CD4-positive, alpha-beta T cell (primary cell): ENCODE measurements at places on chromosomes 7 and 10. TPM values are rescaled to one million over a fixed set of nuclear protein-coding genes. Genes with fewer than 3 reads are reported as not detected.
A peak's percentile ranks its signal among the peaks of the same experiment; 100 is the strongest.

GRCh38 chr10:76041551-76041950, 610.1 kb downstream of the LRMDA start:
- no peak overlapping the region for H3K4me3 ChIP-seq
- no peaks in the 10 kb centered on the region for H3K27me3 ChIP-seq
- H3K27ac ChIP-seq, result no peak overlapping the region
- DNase-seq, result no peak
- H3K36me3 ChIP-seq, result no peaks in the 10 kb centered on the region
- no peaks in the 10 kb centered on the region for H3K4me1 ChIP-seq

- no peak overlapping the region for H3K27ac ChIP-seq
- H3K36me3 ChIP-seq, result no peaks in the 10 kb centered on the region
- no peaks in the 10 kb centered on the region for H3K27me3 ChIP-seq
- H3K4me1 ChIP-seq, result no peaks in the 10 kb centered on the region
- H3K4me3 ChIP-seq, result no peak overlapping the region
Observed at GRCh38 chr10:7855205-7855604, 36.9 kb downstream of the TAF3 start.

GRCh38 chr7:86598311-86598710, 45.4 kb upstream of the GRM3 start:
- H3K27me3 ChIP-seq, result no peaks in the 10 kb centered on the region
- no peak for DNase-seq
- H3K4me1 ChIP-seq, result no peaks in the 10 kb centered on the region
- no peak overlapping the region for H3K4me3 ChIP-seq
- H3K36me3 ChIP-seq, result no peaks in the 10 kb centered on the region

DNA sequence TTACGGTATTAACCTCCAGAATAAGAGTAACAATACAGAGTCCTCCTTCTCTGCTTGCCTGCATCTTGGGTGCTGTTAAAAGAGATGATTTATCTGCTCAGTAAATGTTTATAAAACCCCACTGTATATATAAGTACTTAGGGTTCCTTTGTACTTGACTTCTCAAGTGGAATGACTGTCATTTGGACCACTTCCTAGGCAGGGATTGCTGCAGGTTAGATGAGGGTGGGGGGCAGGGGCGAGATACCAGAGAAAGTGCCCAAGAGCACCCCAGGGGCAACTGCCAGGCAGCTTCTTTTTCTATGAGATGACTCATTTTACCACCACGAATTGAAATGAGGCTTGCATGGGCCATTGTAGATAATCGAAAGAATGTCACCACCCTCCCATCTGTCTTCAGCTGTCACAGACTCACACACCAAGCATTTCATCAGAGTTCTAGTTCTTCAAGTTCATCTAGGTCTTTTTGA, 421.9 kb upstream of the GALNT17 start:
- no peak overlapping the region for H3K27ac ChIP-seq
- no peaks in the 10 kb centered on the region for H3K36me3 ChIP-seq
- H3K4me3 ChIP-seq, result no peak overlapping the region
- H3K27me3 ChIP-seq, result no peaks in the 10 kb centered on the region
- no peak for DNase-seq

- no peak for DNase-seq
- no peaks in the 10 kb centered on the region for H3K27me3 ChIP-seq
- H3K36me3 ChIP-seq, result no peaks in the 10 kb centered on the region
- no peak overlapping the region for H3K4me3 ChIP-seq
- no peaks in the 10 kb centered on the region for H3K4me1 ChIP-seq
- H3K27ac ChIP-seq, result no peak overlapping the region
Observed at GRCh38 chr10:126500866-126501265, 112.6 kb upstream of the ADAM12 start.

DNA sequence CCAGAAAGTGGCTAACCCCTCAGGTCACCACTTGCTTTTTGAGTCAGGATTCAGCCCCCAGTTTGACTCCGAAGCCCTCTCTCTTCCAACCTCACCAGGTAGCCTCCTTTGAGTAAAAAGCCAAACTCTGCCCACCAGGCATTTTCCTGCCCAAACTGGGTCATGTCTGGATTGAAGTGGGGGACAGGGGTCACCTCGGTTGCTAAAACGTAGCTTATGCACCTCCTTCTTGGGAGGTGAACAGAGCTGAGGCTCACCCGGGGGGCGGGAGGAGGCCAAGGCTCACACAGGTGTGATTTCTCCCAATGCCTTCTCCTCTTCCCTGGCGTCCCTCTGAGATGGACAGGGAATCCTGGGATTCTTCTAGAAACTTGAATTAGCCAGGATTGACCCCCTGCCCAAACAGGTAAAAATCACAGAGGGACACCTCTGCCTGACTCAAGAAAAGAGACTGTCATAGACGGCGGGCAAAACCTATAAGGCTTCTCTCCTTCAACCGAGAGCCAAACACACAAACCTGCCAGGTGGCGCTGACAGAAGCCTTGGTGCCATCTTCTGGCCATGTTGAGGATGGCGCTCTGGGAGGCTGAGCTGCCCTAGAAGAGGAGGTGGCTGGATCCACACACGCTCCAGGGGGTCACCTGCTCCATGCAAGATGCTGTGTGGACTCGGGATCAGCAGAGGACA, 51.6 kb downstream of the PRLHR start:
- H3K27me3 ChIP-seq, result peaks cover 47% of the 10 kb centered on the region
- H3K4me1 ChIP-seq, result no peaks in the 10 kb centered on the region
- peak; percentile 31 for DNase-seq
- no peak overlapping the region for H3K4me3 ChIP-seq
- H3K27ac ChIP-seq, result no peak overlapping the region
- no peaks in the 10 kb centered on the region for H3K36me3 ChIP-seq

Gene ZPBP
- total RNA-seq, result not detected

Gene IKZF1
- total RNA-seq, result 297 TPM

Gene ACBD7
- total RNA-seq, result 0.47 TPM

Gene WNT16
- not detected for total RNA-seq

Gene AKR1D1
- not detected for total RNA-seq

- peak; percentile 31 for DNase-seq
- no peaks in the 10 kb centered on the region for H3K27me3 ChIP-seq
- H3K36me3 ChIP-seq, result no peaks in the 10 kb centered on the region
Observed at GRCh38 chr10:33143160-33143728, 185.2 kb upstream of the ITGB1 start.

- no peak overlapping the region for H3K27ac ChIP-seq
- no peak for DNase-seq
- no peak overlapping the region for H3K4me3 ChIP-seq
- H3K4me1 ChIP-seq, result no peaks in the 10 kb centered on the region
- no peaks in the 10 kb centered on the region for H3K36me3 ChIP-seq
- H3K27me3 ChIP-seq, result no peaks in the 10 kb centered on the region
Observed at GRCh38 chr10:91349381-91349780, 60.8 kb upstream of the HECTD2 start.

- H3K27me3 ChIP-seq, result no peaks in the 10 kb centered on the region
- H3K4me1 ChIP-seq, result no peaks in the 10 kb centered on the region
- H3K4me3 ChIP-seq, result no peak overlapping the region
- no peak for DNase-seq
- H3K36me3 ChIP-seq, result no peaks in the 10 kb centered on the region
- H3K27ac ChIP-seq, result no peak overlapping the region
Observed at GRCh38 chr10:130215931-130216231, 79.7 kb downstream of the GLRX3 start.

DNA sequence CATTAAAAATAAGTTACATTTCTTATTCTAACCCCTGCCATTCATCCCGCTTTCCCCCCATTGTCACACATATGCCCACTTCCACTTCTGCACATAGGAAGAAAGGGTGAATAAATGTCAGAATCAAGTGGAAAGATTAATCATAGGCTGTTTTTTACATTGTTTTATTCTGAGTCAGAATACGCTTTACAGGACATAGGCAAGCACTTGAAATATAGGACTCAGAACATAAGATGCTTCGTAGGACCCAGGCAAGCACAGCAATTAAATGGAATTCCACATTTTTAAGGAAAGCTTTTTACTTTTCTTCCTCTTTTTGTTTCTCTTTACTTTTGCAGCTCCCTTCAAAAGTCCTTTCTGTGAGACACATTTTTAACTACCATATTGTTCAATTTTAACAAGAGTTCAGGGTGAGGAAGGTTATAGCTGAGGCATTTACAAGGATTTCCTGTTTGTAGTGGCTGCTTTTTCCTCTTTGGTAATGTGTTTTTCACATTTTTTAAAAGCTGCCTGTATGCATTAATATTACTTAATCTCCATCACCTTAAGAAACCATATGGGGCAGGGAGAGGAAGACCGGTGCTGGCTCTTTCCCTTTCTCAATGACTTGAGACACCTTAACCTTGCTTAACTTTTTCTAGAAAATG, 130.0 kb downstream of the TES start:
- no peak overlapping the region for H3K4me3 ChIP-seq
- H3K36me3 ChIP-seq, result no peaks in the 10 kb centered on the region
- no peak overlapping the region for H3K27ac ChIP-seq
- no peaks in the 10 kb centered on the region for H3K27me3 ChIP-seq

DNA sequence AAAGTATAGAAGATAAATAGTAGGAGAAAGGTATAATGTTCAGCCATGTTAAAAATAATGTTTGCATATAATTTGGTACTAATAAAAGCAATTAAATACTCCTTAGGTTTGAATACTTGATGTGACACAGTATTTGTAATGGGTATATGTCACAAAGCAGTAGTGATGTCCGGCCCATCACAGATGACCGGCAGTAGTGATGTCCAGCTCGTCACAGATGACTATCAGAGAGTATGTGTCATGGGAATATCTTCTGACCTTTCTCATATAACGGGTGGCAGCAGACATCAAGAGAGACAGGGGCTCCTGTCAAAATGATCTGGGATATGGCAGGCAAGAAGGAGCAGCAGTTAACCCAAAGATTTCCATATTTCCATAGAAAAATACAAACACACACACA, 477.4 kb upstream of the KLF6 start:
- no peak for DNase-seq
- H3K36me3 ChIP-seq, result no peaks in the 10 kb centered on the region
- H3K4me1 ChIP-seq, result no peaks in the 10 kb centered on the region
- H3K4me3 ChIP-seq, result no peak overlapping the region
- H3K27ac ChIP-seq, result no peak overlapping the region

DNA sequence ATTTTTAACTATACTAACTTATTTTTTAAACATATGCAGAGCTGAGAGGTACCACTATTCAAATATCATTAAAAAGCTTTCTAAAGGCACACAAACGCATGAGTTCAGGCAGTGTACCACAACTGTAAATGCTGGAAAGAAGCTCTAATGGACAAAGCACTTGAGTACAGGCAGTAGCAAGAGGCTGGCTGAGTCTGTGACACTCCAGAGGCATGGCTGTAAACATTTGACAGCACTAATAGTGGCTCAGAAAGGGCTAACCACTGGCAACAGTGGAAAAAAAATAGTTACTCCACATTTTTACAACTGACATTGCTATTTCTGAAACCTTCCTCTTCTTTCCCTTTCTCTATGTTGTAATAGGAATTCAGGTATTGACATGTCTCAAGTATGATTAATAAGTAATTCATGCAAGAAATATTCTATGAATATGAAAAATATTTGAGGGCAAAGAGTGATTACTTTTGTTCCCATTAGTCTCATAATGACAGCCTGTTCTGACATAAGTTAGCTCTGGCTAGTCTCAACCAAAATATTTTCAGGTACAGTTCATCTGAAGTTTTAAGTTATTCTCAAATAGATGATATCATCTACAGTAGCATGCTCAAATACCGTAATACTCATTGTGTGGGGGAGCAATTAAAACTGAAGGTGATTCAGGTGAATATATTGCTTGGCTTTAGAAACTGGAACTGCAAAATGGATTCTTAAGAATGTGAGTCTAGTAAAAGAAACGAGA, 324.0 kb upstream of the POT1 start:
- no peak for DNase-seq
- H3K4me3 ChIP-seq, result no peak overlapping the region
- H3K27me3 ChIP-seq, result no peaks in the 10 kb centered on the region
- H3K27ac ChIP-seq, result no peak overlapping the region
- no peaks in the 10 kb centered on the region for H3K4me1 ChIP-seq

Gene SLC18A3
- total RNA-seq, result not detected

DNA sequence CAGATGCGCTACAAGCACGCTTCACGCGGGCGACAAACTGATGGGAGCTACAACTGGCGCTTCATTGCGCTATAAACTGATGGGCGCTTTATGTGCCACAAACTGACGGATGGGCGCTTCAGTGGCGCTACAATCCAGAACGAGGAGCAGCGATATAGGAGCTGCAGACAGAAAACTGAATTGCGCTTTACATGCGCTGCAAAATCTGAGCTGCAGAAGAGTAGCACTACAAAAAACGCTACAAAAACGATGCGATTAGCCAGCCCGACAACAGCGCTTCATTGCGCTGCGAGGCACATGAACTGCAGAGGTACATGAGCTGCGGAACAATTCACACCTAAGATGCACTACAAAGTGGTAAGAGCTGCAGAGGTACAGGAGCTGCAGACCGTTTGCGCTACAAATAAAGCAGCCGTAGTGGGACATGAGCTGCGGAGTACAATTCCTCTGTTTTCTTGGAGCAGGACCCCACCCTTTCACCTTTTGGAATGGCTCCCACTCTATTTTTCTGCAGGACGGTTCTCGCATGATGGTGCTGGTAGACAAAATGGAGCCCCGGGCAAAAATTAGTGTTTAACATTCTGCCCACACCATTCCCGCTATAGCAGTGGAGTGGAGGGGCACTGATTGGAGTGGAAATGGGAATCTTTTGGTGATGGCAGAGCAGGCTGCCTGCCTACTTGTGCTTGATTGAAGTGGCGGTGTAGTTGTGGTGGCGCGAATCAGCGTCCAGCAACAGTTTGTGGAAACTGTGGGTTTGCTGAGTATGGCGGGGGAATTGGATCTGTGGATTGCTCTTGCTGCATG, 1.2 kb upstream of the SGCE start:
- H3K4me3 ChIP-seq, result peak overlapping the region; percentile 63
- DNase-seq, result peak; percentile 7
- H3K4me1 ChIP-seq, result peaks cover 29% of the 10 kb centered on the region

- peaks cover 15% of the 10 kb centered on the region for H3K4me1 ChIP-seq
- peaks cover 19% of the 10 kb centered on the region for H3K36me3 ChIP-seq
- H3K27me3 ChIP-seq, result no peaks in the 10 kb centered on the region
- peak; percentile 97 for DNase-seq
Observed at GRCh38 chr10:100912605-100913469, at the start of gene SLF2. TSS of gene SLF2 (plus strand) at chr10:100912963. CDS start at chr10:100913111, 148 bp downstream.

Gene OR2A5
- not detected for total RNA-seq

Gene LEP
- total RNA-seq, result not detected

Gene MYOZ1
- not detected for total RNA-seq

Gene MMRN2
- total RNA-seq, result 0.47 TPM

- H3K4me3 ChIP-seq, result no peak overlapping the region
- peaks cover 10% of the 10 kb centered on the region for H3K36me3 ChIP-seq
- no peaks in the 10 kb centered on the region for H3K4me1 ChIP-seq
- no peaks in the 10 kb centered on the region for H3K27me3 ChIP-seq
Observed at GRCh38 chr10:123229927-123230630, 75.9 kb downstream of the BUB3 start.

- H3K4me1 ChIP-seq, result no peaks in the 10 kb centered on the region
- H3K27me3 ChIP-seq, result no peaks in the 10 kb centered on the region
- H3K4me3 ChIP-seq, result no peak overlapping the region
- no peaks in the 10 kb centered on the region for H3K36me3 ChIP-seq
Observed at GRCh38 chr7:139936760-139937310, 107.8 kb downstream of the TBXAS1 start.

DNA sequence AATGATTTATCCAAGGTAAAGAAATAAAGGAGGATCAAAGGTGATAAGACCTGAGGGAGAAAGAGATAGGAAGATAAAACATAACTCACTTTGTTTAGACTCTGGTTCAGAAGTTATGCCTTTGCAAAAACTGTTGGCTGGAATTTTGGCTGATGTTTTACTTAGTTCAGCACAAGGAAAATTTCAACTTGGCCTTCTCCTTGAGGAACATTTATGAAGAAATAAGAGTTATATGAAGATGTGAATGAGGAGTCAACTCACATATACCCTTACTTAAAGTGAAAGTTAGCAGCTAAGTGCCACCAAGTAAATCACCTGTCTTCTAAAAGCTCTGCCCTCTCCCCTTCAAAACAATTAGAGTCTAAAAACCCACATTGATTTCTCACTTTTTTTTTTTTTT, 39.7 kb upstream of the COL1A2 start:
- no peaks in the 10 kb centered on the region for H3K36me3 ChIP-seq
- no peak overlapping the region for H3K27ac ChIP-seq
- no peak for DNase-seq
- no peak overlapping the region for H3K4me3 ChIP-seq
